Non-pigmented ciliary epithelial cell (primary cell): ENCODE measurements at places on chromosomes 6 and 20.
A peak's percentile ranks its signal among the peaks of the same experiment; 100 is the strongest.

DNA sequence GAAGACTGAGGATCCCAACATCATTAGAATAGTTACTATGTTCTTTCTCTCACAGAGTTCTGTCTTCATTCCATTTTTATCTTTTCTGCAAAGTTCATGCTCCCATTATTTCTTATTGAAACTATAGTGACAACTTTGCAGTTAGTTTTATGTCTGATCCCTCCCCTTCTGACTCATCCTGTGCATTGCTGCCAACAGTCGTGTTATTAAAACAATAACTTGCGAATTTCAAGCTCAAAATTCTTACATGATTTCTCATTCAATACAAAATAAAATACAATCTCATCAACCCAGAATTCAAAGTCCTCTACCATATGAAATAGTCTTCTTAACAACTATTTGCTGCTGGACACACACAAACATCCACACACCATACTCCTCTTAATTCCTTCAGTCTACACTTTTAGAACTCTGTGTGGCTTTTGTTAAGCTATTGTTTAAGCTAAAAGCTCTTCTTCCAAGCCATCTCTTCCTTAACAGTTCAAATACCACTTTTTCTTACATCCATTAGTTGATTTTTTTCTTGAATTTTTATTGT is 261.4 kb upstream of the IRAK1BP1 start:
- DNase-seq, result peak; percentile 65

DNA sequence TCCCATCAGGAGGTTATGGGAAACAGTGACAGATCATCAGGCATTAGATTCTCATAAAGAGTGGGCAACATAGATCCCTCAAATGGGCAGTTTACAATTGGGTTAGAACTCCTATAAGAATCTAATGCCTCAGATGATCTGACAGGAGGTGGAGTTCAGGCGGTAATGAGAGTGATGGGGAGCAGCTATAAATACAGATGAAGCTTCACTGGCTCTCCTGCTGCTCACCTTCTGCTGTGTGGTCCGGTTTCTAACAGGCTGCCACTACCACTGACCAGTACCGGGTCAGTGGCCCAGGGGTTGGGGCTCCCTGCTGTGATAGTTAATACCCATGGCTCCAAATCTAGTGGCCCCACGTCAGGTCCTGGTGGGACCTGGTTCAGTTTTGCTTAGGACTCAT is 135.7 kb downstream of the OR2B2 start:
- DNase-seq, result no peak

DNA sequence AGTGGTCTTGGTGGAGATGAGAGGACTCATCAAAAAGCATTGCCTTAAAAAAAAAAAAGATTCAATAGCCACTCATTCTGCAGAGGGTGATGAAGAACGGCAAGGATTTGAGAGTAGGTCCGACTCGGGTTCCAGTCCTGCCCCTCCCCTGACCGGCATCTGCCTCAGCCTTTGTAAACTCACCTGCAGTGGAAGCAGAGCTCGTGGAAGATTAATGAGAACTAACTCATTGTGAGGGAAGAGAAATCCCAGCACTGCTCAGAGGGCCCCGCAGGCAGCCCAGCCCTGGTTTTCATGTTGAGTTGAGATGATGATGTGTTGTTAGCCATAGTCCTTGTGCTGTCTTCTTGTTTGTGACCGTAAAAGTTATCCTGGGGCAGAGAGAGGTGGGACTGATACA is 59.4 kb downstream of the GCNT2 start:
- no peak for DNase-seq

DNA sequence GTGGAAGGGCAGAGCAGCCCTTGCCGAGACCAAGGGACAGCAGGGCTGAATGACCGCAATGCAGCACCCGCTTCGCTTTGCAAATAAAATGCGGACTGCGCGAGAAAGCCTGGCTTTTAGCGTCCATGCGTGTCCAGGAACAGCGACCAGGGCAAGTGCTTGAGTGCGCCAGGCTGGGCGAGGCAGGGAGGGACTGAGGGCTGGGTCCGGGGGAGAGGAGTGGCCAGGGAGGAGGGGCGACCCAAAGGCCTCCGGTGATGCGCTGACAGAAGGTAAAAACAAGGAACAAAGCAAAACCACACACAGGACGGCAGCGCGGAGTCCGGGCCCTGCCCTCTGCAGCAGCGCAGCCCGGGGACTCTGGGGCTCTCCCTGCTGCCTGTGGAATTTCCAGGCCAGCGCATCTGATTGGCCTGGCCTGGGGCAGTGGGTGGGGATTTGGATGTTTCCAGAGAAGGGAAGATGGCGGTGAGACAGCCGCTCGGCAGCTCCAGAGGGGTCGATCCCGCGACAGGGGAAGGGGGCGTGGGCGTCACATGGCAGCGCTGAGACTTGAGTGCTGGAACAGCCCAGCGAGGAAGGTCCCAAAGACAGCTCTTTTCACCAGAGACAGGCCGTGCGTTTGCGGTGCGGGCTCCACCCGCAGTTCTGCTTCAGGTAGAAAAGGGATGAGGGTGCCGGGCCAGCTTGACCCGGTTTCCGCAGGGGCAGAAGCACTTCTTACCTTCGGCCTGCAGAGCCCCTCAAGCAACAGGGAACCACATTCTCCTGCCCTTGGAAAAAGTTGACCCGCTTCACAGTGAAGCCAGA is 51.8 kb downstream of the SSR1 start:
- DNase-seq, result no peak

DNA sequence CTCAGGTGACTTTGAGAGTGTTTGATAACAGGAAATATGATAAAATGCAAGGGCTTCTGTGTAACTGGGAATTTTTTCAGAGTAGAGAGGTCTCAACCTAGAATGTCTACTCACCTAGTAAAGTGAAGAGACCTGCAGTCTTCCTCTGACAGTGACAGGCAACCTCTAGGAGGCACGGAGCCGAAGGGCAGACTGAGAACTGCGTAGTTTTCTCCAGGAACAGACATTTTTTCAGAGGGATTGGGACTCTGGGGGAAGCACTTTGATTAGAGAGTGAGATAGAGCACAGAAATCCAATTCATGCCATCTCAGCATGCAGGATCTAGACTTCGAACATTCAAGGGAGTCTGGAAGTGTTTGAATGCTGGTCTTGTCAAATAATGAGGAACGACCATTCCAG is 213.3 kb downstream of the AKAP7 start:
- no peak for DNase-seq

GRCh38 chr20:62387933-62388635 is 1.2 kb downstream of the RPS21 start:
- DNase-seq, result no peak

GRCh38 chr20:15859061-15859460 is 714.2 kb downstream of the KIF16B start:
- no peak for DNase-seq

DNA sequence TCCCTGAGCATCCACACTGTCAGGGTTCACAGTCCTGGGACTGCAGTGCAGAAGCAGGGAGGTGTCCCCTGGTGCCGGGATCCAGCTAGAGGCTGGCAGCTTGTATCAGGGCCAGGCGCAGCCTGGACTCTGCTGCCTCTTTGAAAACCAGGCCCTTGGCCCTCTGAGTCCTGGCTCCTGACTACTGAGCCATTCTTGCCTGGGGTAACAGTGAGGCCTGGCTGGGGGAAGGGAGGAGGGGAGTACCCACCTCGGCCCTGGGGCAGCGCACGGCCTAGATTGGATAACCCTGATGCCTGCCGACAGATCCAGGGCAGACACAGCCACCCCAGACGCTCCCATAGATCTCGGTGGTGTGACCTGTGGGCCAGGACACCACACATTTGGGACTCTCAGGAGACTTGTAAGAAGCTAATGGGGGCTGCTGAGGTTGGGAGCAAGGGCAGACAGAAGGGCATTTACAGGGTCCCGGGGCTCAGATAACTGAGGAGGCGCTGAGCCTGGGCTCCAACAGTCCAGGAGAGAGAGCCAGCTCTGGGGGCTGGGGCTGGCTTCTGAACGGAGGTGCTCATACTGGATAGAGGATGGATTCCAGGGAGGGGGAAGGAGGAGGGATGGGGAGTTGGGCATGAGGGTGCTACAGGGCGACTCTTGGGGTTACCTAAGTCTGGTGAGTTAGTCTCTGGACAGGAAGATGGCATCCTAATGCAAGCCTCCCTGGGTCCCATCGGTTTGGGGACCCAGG is 30.5 kb downstream of the SPDEF start:
- no peak for DNase-seq

DNA sequence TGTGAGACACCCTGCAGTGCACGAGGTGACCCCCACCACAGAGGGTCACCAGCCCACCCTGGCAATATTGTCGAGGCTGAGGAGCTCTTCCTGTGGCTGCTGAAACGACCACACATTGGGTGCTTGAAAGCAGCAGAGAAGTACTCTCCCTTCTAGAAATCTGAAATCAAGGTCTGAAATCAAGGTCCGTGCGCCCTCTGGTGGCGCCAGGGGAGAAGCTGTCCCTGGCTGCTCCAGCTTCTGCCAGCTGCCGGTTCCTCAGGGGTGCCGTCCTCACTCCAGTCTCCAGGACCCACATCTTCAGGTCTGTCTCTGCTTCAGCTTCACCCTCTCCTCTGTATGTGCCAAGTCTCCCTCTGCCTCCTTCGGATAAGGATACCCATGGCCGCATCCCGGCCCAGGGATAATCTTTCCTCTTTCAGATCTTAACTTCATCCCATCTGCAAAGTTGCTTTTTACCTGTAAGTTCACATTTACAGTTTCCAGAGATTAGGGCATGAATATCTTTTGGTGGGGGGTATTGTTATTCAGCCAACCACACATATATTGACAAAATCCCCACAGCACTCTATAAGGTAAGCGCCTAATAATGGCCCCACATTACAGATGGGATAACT is 108.3 kb upstream of the PHACTR3 start:
- DNase-seq, result peak; percentile 20

DNA sequence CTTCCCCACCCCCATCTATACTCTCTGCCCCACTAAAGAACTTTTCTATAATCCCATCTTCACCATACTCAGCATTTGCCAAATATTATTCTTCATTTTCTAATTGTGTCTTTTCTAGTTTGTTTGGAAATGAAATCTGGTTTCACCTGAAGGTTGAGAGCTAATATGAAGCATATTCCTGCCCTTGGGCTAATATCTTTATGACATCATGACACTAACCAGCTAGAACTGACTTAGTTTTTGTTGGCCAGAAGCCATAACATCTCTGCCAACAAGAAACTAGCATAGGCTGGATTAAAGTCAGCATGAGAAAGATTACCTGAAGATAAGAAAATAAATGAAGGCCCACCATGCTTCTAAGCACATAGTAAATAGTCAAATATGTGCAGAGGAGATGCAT is 16.7 kb downstream of the UNC5CL start:
- no peak for DNase-seq

DNA sequence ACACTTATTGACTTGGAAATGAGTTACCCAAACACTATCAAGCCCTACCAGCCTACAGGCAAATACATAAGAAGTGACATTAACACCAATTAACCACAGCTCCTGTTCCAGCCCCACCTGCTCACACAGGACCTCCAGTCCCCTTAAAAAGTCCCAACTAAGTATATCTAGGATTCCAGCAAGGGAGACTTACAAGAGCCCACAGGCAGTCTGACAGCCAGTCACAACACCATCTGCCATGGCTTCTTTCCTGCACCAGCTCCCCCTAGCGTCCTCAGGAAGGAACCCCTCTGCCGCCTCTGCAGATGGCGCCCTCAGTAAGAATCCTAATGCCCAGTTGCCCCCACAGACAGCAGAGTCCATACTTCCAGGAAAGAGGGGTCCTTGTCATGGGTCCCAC is 122.1 kb downstream of the HIVEP2 start:
- no peak for DNase-seq
